ENCODE measurements at places on chromosomes 4 and X.

DNA sequence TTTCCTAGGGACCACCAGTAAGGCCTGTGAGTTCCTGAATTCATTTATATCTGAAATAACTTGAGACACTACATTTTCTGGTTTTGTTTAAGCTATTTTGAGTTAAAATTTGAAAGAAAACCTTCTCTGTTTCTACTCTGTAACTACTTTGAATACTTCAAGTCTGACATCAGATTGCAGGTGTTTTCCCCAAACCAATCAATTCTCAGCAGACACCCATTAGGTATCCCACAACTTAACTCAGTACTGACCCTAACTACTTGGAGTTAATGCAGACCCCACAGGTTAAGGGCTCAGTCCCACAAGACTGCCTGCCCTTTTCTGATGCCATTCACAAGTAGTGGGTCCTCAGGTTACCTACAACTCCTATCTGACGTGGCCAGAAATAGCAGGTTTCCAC lies 1100.0 kb upstream of the SLIT2 start:
- DNase-seq = no peak

DNA sequence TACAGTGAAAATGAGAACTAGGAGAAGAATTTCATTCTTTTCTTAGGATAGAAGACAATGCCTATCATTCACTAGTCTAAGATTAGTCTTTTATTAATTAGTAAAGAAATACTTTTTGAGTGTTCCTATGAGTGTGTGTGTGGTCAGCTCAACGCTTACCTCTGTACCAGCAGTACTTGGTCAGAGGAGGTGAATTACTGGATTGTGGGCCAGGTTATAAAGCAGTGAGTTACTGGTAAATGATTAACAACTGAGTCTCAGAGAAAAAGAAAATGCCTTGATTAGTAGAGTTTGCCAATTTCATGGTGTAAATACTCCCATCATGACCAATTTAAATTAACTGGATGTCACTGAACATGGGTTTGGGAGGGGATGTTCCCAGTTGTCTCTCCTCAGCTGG lies 444.6 kb downstream of the STIM2 start:
- no peak for DNase-seq

GRCh38 chrX:866441-866990 lies 235.9 kb downstream of the SHOX start:
- DNase-seq = no peak

- peak; percentile 16 for DNase-seq
Measured at GRCh38 chrX:137052643-137053235, 18.9 kb upstream of the GPR101 start.

- DNase-seq = no peak
Measured at GRCh38 chrX:153969125-153969903, 2.3 kb downstream of the HCFC1 start.

DNA sequence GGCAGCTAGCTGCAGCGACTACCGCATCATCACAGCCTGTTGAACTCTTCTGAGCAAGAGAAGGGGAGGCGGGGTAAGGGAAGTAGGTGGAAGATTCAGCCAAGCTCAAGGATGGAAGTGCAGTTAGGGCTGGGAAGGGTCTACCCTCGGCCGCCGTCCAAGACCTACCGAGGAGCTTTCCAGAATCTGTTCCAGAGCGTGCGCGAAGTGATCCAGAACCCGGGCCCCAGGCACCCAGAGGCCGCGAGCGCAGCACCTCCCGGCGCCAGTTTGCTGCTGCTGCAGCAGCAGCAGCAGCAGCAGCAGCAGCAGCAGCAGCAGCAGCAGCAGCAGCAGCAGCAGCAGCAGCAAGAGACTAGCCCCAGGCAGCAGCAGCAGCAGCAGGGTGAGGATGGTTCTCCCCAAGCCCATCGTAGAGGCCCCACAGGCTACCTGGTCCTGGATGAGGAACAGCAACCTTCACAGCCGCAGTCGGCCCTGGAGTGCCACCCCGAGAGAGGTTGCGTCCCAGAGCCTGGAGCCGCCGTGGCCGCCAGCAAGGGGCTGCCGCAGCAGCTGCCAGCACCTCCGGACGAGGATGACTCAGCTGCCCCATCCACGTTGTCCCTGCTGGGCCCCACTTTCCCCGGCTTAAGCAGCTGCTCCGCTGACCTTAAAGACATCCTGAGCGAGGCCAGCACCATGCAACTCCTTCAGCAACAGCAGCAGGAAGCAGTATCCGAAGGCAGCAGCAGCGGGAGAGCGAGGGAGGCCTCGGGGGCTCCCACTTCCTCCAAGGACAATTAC lies 1.4 kb downstream of the AR start:
- no peak for DNase-seq

DNA sequence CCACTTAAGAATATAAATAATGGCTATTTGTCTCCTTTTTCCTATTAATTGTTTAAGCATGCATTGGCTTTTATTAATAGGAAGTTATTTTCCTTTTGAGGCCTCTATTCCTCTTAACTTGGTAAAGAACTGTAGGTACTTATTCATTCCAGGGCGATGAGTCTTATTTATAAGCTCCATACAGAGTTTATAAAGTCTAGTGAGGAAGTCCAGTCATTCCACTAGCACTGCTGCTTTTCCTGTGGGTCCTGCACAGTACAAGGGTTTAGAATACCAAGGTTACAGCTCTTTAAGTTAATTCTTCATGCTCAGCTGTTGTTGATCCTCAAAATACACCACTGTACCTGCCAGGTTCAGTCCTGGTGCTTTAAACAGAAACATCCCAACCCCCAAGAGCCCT lies 28.5 kb upstream of the WNK3 start:
- DNase-seq = no peak

GRCh38 chr4:21032089-21032645 lies 331.9 kb downstream of the PACRGL start:
- no peak for DNase-seq

- DNase-seq = no peak
Measured at GRCh38 chrX:17359500-17359899, 15.5 kb upstream of the NHS start.

GRCh38 chr4:7384929-7385890 lies 49.5 kb downstream of the PSAPL1 start:
- DNase-seq = no peak

DNA sequence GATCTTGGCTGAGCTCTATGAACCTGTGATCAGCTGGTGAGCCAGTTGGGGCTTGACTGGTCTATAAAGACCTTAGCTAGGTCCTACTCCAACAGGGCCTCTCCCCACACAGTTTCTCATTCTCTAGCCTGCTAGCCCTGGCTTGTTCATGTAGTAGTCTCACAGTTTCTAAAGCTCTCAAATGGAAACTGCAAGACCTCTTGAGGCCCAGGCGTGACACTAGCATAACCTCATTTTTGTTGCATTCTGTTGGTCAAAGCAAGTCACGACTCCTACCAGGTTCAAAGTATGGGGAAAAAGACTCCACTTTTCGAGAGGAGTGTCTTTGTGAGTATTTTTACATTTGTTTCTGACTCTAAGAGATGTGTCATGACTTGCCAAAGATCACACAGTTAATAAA lies 50.9 kb downstream of the CEP44 start:
- no peak for DNase-seq

- no peak for DNase-seq
Measured at GRCh38 chrX:34119122-34119521, 13.0 kb downstream of the FAM47A start.

- no peak for DNase-seq
Measured at GRCh38 chrX:40273356-40274050, 175.7 kb upstream of the BCOR start.

DNA sequence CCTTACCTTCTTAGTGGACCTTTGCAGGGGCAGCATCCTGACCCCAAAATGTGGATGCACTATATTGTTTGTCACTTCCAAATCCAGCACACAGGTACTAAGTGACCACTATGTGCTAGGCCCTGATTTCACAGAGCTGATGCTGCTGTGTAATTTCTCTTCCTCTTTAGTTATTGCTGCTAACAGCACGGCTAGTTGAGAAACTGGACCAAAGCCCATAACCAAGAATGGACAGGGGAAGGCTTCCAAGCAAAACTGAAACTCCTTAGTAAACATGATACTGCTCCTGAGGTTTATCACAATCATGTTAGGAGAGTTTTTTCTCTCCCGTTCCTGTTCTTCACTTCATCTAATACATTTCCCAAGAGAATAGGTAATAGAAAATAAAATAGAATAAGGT lies 172.9 kb upstream of the TTC29 start:
- DNase-seq = no peak

- DNase-seq = no peak
Measured at GRCh38 chrX:20454117-20454516, 187.4 kb upstream of the RPS6KA3 start.
